PC-3 (cell line): ENCODE measurements at places on chromosomes 1 and 21. TPM values are rescaled to one million over a fixed set of nuclear protein-coding genes. Genes with fewer than 3 reads are reported as not detected.

DNA sequence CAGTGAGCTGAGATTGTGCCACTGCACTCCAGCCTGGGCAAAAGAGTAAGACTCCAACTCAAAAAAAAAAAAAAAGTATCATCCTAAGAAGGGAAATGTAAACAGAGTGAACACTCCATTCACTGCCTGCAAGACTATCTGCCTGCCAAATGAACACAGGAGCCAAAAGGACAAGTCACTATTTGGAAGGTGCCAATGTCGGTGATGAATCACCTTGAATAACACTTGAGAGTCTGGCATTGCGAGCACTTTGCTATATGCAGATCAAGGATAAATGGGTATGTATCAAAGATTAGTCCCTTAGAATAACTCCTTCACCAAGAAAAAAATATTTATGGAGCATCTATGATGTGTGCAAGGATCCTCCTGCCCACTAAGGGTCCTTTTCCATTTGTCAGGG, 6.6 kb downstream of the UBR4 start:
- peak; percentile 90 for DNase-seq

GRCh38 chr1:241499910-241500309, 19.6 kb downstream of the FH start:
- peak; percentile 82 for DNase-seq

GRCh38 chr1:109060707-109061106, 15.1 kb downstream of the TAF13 start:
- no peak for DNase-seq

GRCh38 chr1:104720741-104721140, 971.0 kb downstream of the AMY1C start:
- peak; percentile 7 for DNase-seq

DNA sequence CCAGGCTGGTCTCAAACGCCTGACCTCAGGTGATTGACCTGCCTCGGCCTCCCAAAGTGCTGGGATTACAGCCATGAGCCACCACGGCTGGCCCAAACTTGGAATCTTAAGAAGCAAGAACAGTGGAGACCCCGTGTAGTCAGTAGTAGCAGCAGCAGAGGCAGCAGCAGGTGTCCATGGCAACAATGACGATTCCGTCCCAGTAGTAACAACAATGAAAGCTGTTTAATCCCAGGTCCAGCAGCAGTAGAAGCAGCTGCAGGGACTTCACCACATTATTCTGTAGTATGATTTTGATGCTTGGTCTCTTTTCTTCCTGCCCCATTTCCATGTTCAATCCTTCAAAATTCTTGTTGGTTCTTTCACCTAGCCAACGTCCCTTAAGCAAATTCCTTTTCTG, 69.6 kb upstream of the KCTD3 start:
- DNase-seq: no peak

The VTCN1 gene
- total RNA-seq: 0.12 TPM in 1 of 2 replicates, not detected in the other

The AIRE gene
- total RNA-seq: not detected in 2 replicates

The CD48 gene
- total RNA-seq: not detected in 2 replicates

GRCh38 chr1:7726623-7727022, 44.5 kb upstream of the VAMP3 start:
- DNase-seq: no peak

DNA sequence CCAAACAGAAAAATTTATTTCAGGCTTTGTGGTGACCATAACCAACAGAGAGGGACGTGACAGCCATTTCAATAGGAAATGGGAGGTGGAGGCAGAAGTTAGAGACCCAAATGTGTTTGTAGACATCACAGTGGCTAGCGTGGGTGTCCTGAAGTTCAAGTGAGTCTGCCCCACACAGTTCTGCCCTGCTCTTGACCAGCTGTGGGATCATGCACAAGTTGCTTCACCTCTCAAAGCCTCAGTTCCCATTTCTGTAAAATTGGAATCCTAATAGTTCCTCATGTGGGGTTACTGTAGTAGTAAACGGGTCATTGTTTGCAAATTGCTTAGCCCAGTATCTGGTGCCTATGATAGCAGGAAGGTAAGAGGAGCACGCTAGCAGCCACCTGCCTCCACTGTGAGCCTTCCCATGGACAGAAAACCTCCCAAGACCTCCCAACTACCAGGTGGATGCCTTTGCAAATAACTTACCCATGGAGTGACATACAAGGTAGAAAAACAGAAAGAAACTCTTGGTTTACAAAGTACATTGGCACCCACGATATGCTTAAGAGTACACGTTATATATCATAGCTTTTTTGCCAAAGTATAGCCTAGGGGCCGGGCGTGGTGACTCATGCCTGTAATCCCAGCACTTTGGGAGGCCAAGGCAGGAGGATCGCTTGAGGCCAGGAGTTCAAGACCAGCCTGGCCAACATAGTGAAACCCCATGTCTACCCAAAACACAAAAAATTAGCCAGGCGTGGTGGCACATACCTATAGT, 29.1 kb downstream of the FHAD1 start:
- no peak for DNase-seq

DNA sequence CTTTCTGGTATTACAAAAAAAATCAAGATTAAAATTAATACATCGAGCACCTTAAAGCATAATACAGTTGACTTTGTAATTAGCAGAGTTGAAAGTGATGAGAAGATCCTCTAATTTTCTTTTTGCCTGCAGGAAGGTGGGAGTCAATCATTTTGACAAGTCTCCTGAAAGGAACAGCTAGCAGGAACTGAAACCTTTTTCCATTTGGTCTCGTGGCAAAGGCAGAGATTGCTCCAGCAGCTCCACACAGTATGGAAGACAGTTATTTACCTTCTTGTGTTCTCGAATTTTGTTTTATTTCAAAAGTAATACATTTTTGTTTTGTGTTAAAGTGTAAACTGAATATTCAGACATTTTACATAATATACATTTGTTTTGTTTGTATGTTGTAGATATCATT, 7.7 kb downstream of the S100PBP start:
- DNase-seq: no peak

The FHAD1 gene
- total RNA-seq: 0.95 and 1.4 TPM in 2 replicates

GRCh38 chr1:154223621-154224020, 2.9 kb downstream of the UBAP2L start:
- no peak for DNase-seq

The KDM1A gene
- 186 and 229 TPM in 2 replicates for total RNA-seq

The KCNJ6 gene
- not detected in 2 replicates for total RNA-seq

DNA sequence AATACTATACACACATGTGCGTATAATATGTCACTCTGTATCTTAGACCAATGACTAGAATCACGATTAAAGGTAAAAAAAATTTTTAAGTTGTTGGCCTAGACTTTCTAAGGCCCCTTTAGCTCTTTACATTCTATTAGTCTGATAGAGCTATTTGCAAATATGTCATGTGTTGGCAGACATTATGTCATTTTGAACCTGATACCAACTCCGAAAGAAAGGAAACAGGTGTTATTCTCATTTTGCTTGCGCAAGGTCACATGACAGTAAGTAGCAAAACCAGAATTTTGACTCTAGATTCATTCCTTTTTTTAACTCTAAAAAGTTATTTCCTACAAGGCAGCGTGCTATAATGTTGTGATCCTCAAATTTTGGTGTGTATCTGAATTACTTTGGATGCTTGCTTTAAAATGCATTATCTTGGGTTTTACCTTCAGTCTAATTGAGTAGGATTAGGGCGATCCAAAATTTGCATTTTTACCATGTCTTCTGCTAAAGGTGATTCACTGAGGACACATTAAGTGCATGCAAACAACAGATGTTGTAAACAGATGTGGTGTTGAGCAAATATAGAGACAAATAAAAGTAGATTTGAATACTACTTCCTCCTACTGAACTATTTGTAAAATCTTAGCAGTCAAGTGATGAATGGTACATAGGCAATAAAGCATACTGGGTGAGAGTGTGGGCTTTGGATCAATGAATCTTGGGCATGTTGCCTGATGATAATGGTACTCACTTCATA, 63.5 kb upstream of the KIAA1614 start:
- no peak for DNase-seq

GRCh38 chr1:20290624-20291597, at the start of gene VWA5B1:
Gene VWA5B1 (plus strand): TSS chr1:20290875. CDS start chr1:20310602, 19,727 bp downstream.
- no peak for DNase-seq

DNA sequence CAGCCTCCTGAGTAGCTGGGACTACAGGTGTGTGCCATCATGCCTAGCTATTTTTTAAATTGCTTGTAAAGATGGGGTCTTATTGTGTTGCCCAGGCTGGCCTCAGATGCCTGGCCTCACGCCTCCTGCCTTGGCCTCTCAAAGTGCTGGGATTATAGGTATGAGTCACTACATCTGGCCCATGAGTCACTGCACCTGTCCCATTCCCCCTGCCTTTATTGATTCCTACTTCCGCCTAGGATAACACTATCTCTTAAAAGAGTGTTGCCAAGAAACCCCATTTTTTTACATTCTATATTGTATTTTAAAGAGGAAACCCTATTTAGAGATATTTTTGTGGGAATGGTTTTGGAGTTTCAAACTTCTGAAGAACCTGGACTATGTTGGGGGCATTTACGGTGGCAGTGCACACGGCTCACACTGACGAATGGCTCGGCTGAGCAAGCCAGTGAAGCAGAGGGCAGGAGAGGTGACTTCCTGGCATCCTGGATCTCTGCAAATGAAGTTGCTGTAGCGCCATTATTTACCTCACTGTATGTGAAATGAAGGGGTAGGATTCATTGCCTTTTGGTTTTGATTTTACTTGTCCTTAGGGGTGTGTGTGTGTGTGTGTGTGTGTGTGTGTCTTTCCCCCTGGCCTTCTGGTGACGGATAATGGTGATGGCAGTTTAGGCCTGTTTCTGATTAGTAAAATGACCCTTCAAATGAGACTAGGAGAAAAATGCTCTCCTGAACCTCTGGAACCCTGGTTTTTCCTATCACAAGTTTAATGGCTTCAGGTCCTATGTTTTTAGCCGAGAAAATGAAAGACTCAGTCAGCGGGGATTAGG, 22.5 kb downstream of the KIF26B start:
- DNase-seq: peak; percentile 67

The CD101 gene
- total RNA-seq: 0.17 and 0.36 TPM in 2 replicates

The KPNA6 gene
- 45.7 and 45.8 TPM in 2 replicates for total RNA-seq

- DNase-seq: no peak
Measured at GRCh38 chr1:21605964-21606705, 63.0 kb downstream of the RAP1GAP start.

- DNase-seq: peak; percentile 19
Measured at GRCh38 chr21:46667741-46668380, 32.4 kb downstream of the PRMT2 start.

DNA sequence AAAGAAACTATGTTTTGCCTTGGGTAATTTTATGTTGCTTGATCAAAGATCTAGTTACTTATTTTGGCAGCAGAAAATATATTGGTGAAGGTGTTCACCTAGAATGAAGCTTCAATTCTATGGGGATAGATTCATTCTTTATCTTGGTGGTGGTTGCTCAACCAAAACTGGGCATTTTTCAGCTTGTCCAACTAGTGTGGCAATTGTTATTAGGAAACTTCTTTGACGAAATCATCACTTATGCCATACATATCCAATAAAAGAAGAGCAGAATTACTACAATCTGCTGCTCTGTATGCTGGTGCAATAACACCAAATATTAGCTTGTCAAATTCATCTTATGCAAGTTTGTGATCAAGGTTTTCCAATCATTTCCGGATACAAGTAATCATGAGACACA, 26.8 kb upstream of the TMPRSS15 start:
- no peak for DNase-seq

DNA sequence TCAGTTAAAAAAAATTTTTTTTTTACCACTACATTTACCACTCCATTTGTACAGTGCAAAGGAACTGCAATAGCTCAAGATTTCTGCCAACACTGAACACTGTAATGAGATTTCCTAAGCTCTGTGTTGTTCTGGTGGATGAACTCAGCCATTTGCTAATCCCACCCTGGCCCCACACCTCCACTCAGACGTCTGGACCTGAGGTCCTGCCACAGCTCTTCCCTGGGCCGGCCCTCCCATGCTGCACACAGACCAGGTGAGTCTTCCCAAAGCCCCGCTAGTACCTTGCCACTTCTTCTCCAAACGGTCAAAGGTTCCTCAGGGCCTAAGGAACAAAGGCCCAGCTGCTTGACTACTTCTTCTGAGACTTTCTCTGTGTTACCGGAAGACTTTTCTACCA, 56.4 kb downstream of the SLC45A1 start:
- DNase-seq: no peak

GRCh38 chr1:99675994-99676393, 30.1 kb downstream of the PALMD start:
- DNase-seq: no peak

The CRABP2 gene
- total RNA-seq: 120 and 150 TPM in 2 replicates

The MYCL gene
- total RNA-seq: 4.0 and 6.6 TPM in 2 replicates

GRCh38 chr21:42526379-42526727, 12.7 kb downstream of the SLC37A1 start:
- no peak for DNase-seq

GRCh38 chr1:62076286-62076685, 118.4 kb upstream of the L1TD1 start:
- DNase-seq: peak; percentile 91

The NPL gene
- total RNA-seq: not detected in 2 replicates
